Stimulated activated naive CD4-positive, alpha-beta T cell treated with Interleukin-2 at 50 U/mL for 16 hours (primary cell): ENCODE measurements at places on chromosomes 11 and 22.

- no peak for DNase-seq
Observed at GRCh38 chr11:74701351-74701750, 29.9 kb downstream of the CHRDL2 start.

- DNase-seq = no peak
Observed at GRCh38 chr22:27866135-27867084, 52.6 kb downstream of the PITPNB start.

- no peak for DNase-seq
Observed at GRCh38 chr11:1520663-1521267, 34.2 kb upstream of the MOB2 start.

DNA sequence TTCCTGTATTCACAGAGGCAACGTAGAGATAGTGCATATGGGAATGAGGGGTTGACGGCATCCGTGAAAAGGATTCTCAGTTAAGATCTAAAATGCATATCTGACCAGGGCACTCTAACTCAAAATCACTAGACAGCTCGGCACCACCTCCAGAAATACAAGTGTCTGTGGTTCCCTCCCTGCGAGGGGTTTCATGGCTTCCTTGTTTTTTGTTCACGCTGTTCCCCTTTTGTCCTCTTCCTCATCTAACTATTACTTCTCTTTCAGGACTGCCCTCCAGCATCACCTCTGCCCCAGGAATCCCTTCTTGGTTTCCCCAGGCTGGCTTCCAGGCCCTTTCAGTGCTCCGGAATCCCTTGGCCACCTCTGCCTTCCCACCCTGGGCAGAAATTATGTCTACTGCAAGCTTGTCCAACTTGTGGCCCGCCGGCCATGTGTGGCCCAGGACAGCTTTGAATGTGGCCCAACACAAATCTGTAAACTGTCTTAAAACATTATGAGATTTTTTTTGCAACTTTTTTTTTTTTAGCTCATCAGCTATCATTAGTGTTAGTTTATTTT lies 159.9 kb downstream of the FBXO7 start:
- no peak for DNase-seq

- no peak for DNase-seq
Observed at GRCh38 chr11:131658414-131658813, 288.0 kb downstream of the NTM start.

GRCh38 chr22:45316796-45317526 lies 7.2 kb downstream of the FAM118A start:
- DNase-seq = no peak

- DNase-seq = no peak
Observed at GRCh38 chr11:62012451-62012831, 45.0 kb upstream of the FTH1 start.

GRCh38 chr11:131579932-131580387 lies 209.5 kb downstream of the NTM start:
- DNase-seq = no peak
